ENCODE measurements at places on chromosomes 4 and X. TPM values are rescaled to one million over a fixed set of nuclear protein-coding genes. Genes with fewer than 3 reads are reported as not detected.

Gene PDZD4
- 0.20 TPM for total RNA-seq

Gene ATOH1
- total RNA-seq = not detected

Gene DMP1
- total RNA-seq = not detected

GRCh38 chrX:1165535-1166196 is 46.8 kb downstream of the CRLF2 start:
- DNase-seq = no peak

DNA sequence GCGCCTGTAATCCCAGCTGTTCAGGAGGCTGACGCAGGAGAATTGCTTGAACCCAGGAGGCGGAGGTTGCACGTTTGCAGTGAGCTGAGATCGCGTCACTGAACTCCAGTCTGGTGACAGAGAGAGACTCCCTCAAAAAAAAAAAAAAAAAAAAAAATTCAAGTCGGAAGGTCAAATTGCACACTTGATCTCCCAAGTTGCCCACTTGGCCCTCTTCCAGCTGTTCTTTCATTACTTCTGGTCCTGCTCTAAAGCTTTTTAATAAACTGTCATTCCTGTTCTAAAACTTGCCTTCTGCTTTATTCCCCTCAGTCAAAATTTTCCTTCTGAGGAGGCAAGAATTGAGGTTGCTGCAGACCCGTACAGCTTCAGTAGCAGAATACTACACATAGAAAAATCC is 2358.0 kb downstream of the ARAP2 start:
- DNase-seq = no peak

- no peak for DNase-seq
These were observed 172.9 kb downstream of the SLC39A8 start for GRCh38 chr4:102172341-102172740.

Data from pulmonary artery endothelial cell (primary cell).